Fibroblast of skin of left biceps (primary cell): ENCODE measurements at places on chromosomes 2 and 18.

DNA sequence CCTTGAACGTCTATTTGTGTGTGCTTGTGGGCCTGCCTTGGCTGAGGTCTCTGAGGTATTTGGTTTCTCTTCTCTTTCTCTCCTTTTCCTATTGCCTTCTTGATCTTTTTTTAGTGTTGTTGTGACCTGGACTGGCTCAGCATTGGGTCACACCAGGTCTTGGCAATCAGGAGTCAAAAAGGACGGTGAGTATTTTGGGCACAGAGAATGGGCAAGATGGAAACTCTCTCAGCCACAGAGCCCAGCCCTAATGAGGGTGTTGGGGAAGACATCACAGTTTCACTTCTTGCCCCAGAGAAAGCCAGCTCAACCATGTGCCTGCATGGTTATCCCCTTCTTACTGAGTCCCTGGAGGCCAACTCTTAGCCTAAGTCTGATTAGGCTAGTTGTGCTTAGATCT lies 13.7 kb upstream of the INO80C start:
- no peak for DNase-seq

- DNase-seq, result peak; percentile 55
Observed at GRCh38 chr2:174635776-174636404, 38.3 kb upstream of the WIPF1 start.

- DNase-seq, result no peak
Observed at GRCh38 chr2:26614216-26615138, 26.7 kb downstream of the CIB4 start.

GRCh38 chr2:146412625-146413024 lies 1432.2 kb upstream of the ACVR2A start:
- no peak for DNase-seq

GRCh38 chr18:22604390-22604985 lies 186.8 kb upstream of the CTAGE1 start:
- no peak for DNase-seq

DNA sequence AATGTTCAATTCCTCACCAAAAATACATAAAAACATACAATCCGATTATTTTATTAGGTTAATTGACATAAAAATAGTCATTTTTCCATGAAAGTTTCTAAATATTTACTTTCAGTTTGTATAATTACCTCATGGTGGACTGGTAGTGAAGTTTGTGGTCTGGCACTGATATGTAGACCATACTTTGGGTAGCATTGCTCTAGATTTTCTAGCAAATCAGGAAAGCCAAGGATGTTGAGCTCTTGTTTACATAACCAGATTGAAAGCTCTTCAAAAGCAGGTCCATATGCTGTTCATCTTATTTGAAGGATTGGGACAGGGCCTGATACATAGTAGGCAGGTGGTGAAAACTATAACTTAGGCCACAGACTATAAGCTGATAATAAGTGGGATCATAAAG lies 61.8 kb downstream of the COMMD1 start:
- DNase-seq, result no peak

GRCh38 chr2:161088658-161089350 lies 71.4 kb upstream of the TANK start:
- DNase-seq, result no peak

GRCh38 chr18:62784338-62784965 lies 69.1 kb downstream of the PHLPP1 start:
- no peak for DNase-seq

DNA sequence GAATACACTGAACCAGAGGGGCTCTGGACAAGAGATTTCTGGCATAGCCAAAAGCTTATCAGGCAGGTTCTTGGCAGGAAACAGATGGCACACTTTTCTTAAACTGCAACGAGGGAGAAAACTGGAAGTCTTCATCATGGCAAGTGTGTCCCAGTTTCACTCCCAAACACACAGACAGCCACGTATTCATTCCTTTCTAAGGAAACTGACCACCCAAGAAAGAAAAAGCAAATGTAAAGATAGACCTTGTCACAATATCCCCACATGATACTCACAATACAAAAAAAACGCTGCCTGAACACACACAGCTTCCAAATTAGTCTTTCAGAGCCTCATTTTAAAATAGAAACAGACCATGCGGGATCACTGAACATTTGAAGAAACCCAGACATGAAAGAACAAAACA lies 40.6 kb upstream of the RTTN start:
- DNase-seq, result no peak

DNA sequence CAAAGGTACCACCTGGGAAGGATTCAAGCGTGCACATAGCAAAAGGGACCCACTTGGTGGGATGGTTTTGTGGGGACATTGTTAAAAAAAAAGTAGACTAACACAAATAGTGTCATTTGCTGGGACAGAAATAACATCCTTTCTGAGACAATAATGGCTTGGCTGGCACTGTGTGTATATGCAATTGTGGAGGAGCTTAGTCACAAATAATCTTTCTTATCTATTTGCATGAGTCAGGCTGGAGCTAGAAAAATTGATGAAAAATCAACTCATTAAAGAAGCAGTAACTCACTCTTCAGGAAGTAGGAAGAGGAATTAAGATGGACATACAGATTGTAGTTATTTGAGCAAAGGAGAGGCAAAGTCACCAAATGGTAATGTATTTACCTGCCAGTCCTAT lies 29.5 kb upstream of the ITGB6 start:
- no peak for DNase-seq

- DNase-seq, result no peak
Observed at GRCh38 chr2:143754742-143755141, 625.5 kb downstream of the ARHGAP15 start.

DNA sequence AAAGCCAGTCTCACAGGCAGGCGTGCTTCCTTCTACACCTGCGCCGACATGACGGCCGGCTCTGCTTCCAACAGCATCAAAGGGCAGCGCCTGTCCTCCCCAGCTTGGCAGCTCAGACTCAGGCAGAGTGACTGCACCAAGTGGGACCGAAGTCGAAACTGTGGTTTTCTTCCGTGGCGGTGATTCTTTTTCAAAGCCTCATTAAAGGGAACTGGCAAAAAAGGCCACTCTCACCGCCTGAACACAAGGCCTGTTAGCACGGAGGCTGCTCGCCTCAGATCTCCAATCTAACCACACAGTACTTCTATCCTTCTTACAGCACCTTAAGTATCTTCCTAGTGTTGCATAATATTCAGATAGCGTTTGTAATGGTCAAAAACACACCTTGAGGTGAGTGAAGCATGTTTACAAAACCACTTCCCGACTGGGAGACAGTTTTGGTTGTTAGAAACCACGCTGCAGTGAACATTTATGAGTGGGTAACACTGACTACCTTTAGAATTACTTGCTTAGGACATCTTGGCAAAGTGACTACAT lies 236.4 kb downstream of the HDAC4 start:
- no peak for DNase-seq

DNA sequence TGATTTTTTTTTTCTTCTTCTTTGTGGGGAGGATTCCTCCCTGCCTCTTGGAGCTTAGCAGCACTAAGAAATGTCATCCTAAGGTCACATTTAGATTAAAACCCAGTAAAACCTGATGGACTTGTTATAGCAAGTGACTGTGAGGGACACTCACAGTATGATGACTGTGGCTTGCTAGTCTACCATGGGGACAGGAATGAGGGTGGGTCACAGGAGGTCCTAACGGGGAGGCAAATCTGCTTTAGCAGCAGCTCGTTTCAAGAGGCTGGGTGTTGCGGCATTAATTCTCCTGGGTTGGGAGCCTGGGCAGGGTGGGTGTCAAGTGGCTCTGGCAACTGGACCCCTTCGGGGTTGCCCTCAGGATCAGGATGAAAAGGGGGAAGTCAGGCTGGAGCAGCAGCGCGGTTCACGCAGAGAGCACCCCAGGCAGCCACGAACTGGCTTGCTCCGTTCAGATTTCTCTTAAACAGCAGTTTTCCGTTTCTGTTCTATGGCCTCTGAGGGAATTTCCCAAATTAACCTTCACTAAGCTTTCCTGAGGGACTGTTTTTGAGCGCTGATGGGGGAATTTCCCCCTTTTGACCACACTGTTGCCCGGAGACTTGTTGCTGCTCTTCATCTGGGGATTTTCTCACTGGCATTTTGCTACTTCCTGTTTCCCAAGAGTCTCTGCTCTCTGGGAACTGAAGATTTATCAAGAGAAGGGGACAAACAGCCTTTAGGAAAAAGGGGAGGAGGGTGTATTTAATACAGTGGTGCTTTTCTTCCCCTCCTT lies 59.8 kb upstream of the PELI1 start:
- DNase-seq, result no peak

DNA sequence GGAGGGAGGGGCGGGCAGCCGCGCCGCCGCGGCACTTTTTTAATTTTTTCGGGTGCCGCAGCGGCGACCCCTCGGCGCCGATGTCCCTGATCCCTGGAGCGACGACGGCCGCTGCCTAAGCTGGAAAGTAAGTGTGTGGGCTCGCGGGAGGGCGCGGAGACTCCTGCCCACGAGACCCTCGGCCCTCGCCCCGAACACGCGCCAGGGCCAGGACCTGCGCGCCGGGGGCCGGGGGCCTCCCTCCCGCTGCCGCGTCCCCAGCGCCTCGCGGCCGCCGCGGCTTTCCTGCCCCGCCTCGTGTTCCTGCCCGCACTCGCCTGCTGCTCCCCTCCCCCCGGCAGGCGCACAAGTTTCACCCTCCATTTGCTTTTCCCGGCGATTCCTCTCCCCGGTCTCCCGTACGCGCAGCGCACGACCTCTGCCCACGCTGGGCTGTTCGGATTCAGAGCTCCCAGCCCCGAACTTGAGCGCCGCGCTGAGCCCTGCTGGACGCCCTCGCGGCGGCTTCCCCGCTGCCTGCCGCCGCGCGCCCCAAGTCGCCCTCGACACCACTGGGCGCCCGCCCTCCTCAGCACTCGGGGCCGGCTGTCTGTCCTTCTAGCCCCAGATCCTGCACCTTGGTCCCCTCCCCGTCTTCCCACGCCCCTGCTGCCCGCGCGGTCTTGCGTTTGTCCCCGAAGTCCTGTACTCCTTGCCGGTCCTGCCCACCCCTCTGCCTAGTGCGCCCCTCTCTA lies 507 bp downstream of the PKP4 start:
- DNase-seq, result no peak

DNA sequence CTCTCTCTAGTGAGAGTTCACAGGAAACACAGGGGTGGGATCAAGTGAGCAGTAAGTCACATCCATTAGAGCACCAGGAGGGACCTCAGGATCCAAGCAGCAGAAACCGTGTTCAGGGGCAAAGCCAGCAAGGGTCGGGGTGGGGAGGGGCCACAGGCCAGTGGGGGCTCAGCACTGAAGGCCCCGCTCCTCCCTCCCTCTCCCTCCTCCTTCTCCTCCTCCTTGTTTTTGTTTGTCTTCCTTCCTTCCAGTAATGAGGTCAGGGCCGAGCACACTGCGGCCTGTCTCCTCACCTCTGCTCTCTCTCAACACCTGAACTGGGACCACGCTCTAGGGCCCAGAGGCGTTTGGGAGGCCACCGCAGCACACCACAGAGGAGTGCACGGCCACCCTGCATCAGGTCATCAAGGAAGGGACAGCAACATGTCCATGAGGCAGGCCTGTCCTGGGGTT lies 20.9 kb downstream of the MTERF4 start:
- DNase-seq, result no peak

- DNase-seq, result peak; percentile 65
Observed at GRCh38 chr2:190860985-190861680, 19.5 kb upstream of the GLS start.

DNA sequence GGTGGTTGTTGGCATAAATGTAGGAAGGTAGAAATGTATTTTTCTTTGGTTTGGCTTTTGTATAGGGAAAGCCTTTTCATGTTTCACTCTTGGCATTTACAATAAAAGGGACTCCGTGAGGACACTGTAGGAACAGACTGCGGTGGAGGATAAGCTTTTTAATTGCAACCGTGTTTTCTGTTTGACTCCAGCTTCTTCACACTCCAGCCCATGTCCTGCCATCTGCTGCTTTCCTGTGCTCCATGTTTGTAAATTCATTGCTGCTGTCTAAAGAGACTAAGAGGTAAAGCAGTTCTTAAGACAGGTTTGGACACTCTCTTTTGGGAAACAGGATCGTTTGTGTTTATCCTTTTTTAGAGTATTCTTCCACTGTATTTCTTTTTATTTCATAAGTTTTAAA lies 33.3 kb downstream of the WDR75 start:
- DNase-seq, result no peak

- no peak for DNase-seq
Observed at GRCh38 chr2:188274274-188274673, 17.4 kb upstream of the GULP1 start.

DNA sequence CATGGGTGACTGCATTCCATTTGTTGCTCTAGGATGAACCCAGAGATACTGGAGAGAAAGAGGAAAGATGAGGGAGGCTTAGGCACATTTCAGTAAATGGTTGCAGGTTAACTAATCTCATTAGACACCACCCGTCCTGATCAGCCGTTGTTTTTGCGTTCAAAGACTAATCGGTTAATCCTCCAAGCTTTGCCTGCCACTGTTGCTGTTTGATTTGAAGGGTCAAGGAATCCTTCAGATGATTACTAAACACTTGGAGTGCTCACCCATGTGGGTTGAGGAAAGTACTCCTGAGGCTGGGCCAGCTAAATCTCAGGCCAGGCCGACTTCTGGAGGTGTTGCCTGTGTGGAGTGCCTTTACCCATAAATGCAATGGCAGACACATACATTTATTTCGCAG lies 8.6 kb downstream of the SH3RF3 start:
- no peak for DNase-seq

GRCh38 chr2:159468257-159468656 lies 148.1 kb downstream of the BAZ2B start:
- DNase-seq, result no peak

DNA sequence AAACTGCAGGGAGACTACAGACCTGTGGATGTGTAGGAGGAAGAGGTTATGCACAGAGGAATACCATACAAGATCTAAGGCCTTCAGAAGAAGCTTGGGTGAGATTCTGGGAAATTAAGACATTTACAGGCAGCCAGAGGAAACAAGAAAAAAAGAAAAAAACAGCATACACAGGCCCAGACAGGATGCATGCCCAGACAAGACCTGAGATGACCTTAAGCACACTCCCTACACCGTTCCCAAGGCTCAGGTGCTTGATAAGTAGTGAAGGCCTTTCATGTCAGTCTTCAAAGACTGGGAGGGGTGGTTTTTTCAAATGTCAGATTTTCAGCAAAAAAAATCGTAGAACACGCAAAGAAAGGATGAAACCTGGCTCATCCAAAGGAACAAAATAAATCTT lies 83.0 kb downstream of the CCDC138 start:
- DNase-seq, result no peak

- peak; percentile 93 for DNase-seq
Observed at GRCh38 chr18:79790996-79791972, 6.5 kb upstream of the KCNG2 start.

DNA sequence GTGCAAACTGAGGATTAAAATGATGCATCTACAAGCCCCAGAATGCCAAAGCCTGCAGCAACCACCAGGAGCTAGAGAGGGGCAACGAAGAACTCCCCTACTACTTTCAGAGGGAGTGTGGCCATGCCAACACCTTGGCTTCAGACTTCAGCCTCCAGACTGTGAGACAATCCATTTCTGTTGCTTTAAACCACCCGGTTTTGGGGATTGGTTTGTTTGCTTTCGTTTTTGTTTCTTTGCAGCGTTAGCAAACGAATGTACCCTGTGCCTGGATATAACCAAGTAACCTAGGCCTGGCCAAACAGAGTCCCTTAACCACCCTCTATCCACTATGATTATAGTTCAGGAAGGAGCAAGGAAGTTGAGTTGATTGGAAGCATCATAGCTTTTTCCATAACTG lies 171.2 kb upstream of the NCK2 start:
- no peak for DNase-seq

GRCh38 chr2:171574149-171574795 lies 52.0 kb downstream of the CYBRD1 start:
- DNase-seq, result peak; percentile 33

GRCh38 chr2:18455236-18455862 lies 105.1 kb downstream of the RDH14 start:
- DNase-seq, result peak; percentile 86
